AG20443 (cell line): ENCODE measurements at places on chromosomes 1 and 21.

DNA sequence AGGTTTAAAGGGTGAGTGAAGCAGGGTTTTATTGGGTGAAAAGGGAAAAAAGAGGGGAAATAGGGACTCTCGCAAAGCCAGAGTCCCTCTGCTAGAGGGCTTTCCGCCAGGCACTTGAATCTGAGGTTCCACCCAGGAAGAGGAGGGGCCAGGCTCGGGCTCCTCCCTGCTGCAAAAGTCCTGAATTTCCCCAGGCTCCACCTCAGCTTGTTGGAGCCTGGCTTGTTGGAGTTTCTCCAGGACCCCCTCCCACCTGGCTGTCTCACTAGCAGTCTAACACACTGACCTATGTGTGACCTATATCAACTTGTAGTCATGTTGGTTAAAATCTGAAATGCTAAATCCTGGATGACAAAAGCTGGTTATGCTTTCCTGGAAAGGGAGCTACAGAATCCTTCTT is 25.5 kb downstream of the GBP2 start:
- no peak for DNase-seq

DNA sequence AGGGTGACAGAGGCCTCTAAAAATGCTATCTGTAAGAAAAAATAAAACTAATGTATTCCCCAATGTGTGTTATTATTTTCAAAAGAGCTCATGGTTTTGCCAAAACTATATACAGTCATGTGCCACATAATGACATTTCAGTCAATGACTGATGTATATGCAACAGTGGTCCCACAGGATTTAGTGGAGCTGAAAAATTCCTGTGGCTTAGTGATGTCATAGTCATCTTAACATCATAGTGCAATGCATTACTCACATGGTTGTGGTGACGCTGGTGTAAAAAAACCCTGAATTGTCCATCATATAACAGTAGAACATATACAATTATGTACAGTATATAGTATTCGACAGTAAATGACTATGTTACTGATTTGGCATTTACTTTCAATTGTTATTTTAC is 172.4 kb downstream of the CACNA1E start:
- DNase-seq: no peak

GRCh38 chr1:29684141-29684540 is 447.8 kb downstream of the PTPRU start:
- no peak for DNase-seq

DNA sequence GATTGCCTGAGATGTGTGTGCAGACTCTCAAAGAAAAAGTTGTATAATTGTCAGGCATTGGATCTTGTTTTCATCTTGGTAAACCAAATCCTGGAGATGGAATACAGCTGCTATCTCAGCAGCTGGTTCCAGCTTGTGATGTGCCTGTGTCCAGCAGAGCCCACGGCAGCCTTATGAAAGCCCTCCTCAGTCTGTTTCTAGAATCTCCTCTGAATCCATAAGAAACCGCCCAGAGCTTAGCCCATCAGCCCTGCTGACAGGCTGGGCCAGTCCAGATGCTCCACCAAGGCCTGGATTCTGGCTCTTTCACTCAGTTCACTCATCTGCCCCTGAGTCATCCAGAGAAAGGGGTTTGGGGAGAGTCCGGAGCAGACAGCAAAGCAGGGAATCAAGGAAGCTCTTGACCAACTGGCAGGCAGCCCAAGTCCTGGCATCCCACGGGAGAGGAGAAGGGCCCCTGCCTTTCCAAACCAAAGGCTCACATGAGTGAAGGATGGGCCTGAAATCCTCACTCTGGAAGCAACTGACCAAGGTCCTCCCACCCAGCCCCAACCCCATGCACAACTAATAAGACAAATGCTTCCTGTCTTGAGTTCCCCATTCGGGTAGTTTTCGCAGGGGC is 45.7 kb downstream of the NAV1 start:
- peak; percentile 73 for DNase-seq

DNA sequence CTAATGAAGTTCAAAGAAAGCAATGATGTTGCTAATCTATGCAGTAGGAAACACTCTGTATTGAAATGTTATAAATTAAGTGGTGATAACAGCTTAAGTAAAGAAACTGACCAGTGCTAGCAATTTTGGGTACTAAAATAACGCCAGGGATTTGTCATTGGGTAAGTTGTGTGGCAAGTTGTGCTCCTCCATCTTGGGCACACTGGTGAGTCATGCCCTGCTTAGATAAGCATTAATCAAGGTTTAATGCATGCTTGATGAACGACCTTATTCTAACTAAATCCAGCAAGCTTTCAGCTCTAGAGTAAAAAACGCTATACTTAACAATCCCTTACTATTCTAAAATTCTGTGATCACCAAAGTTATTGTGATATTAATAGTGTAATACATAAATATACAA is 25.2 kb downstream of the VAMP4 start:
- DNase-seq: no peak

DNA sequence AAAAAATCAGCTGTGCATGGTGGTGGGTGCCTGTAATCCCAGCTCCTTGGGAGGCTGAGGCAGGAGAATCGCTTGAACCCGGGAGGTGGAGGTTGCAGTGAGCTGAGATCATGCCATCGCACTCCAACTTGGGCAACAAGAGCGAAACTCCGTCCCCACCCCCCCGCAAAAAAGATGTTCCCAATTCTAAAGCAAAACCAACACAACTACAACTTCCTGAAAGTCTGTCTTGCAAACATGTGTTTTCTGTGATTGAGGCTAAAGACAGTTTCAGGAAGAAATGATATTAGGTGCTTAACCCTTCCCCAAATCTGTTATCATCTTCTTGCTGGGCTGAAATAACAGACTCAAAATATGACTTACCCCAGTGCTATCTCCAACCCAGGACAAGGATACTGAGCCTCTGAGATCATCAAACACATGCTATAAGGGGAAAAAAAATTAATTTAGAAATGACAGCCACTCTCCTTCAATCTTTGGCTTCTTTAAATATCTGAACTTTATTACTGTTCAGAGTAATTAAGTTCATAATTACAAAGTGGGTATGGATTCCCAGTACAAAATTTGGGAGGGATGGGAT is 28.5 kb downstream of the SORT1 start:
- peak; percentile 34 for DNase-seq

DNA sequence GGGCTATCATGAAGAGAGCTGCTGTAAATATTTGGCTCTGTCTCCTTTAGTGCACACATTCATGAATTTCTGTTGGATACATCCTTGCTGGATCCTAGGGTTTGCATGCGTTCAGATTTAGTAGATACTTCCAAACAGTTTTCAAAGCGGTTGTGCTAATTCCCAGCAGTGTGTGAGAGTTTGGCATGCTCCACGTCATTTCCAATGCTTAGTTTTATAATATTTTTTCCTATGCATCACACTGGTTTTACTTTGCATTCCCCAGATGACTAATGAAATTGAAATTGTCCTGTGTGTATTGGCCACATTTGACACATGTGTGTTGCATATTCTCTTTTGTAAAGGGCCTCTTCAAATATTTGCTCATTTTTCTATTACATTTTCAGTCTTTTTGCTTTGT is 18.5 kb upstream of the AADACL3 start:
- DNase-seq: peak; percentile 48

DNA sequence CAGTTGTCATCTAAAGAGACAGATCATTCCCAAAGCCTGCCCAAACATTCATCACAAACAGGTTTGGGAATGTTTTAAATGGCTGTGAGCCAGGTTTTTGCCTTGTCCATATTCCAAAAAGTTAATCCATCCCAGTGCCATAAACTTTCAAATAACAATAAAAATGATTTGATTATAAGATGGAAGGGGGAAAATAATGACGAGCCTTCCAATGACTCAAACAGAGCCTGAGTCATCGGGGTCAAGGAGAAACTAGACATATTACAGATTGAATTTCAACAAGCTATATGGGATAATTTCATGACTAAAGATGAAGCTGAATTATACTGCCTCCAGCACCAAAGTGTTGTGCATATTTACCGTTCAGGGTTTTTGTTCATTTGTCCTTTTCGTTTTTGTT is 195.8 kb upstream of the PKN2 start:
- no peak for DNase-seq

DNA sequence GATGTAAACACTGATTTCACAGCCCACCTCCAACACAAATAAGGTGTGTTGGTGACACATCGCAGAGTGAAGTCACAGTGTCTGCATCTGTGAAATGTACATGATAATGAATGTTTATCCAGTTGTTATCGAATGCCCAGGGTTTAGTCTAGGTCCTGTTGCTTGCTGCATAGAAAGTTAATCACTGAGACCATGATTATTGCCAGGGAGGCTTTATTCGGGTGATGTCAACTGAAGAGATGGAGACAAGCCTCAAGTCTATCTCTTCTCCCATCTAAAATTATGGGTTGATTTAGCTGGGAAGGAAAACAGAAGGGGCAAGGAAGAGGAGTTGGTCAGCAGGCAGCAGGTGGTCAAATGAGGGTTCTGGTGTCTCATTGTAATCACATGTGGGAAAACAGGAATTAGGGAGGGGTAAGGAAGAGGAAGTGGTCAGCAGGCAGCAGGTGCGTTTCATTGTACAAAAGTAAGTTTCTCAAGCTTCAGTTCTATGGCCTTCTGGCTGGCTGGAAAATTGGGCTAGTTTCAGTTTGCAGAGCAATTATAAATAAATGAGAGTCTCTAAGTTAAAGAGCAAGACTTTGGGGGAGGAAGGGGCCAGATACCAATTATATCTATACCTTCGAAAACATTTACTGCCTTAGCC is 146.3 kb upstream of the DNAH14 start:
- DNase-seq: no peak

DNA sequence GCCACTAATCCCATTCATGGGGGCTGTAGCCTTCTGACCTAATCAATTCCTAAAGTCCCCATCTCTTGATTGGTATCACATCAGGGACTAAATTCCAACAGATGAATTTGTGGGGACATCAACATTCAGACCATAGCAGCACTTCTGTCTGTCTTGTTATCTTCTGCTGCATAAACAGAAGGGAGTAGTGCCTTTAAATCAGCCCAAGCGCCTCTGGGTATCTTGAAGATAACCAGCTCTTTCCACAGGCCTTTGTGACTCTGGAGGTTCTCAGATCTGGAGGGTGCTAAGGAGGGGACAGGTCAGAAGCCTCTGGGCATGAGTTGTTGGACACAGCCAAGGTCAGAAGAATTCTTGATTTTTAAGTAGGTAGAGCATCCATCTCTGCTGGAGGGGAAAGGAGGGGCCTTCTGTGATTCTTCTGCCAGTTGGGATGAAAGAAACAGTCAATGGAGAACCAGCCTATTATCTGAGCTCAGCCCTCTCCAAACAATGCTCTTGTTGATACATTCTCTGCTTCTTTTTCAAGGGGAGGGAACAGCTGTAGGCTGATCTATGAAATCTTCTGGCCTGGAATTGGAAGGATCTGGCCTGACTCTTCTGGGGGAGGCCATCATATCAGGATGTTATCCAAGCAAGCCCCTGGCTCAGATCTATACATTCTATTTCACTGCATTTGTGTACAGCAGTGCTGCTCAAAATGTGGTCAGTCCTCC is 31.3 kb upstream of the LRIG2 start:
- peak; percentile 18 for DNase-seq

DNA sequence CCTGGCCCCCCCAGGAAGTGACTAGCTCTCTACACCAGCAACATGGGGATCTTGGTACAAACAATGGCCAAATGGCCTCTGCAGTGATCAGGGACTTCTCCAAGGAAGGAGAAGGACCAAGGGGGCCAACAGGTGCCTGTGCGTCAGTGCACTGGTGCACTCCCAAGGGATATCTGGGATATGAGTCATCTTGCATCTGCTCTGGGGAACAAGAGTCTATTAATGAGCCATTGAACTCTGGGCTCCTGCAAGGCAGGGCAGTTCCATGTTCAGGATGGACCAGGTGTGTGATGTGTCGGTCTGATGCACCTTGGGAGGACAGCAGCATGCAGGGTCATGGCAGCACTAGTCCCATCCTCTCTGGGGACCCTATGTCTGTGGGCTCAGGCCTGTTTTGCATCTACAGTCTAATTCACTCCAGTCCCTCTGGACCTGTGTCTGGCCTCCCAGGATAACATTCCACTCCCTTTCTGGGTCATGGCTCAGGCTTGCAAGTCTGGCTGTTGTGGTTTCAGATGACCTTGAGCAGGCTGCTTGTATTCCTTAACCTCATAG is 125.3 kb downstream of the TRABD2B start:
- no peak for DNase-seq
